CD4-positive, alpha-beta T cell treated with Interleukin-21 for 1 hour (primary cell): ENCODE measurements at places on chromosomes 1 and 21.

GRCh38 chr1:54284781-54285529 lies 85.0 kb downstream of the MRPL37 start:
- peak; percentile 34 for DNase-seq

GRCh38 chr21:39503123-39503762 lies 51.5 kb downstream of the SH3BGR start:
- DNase-seq, result no peak

GRCh38 chr1:79090985-79091384 lies 84.5 kb upstream of the ADGRL4 start:
- DNase-seq, result no peak

- no peak for DNase-seq
These were observed 103.3 kb upstream of the DEPDC1 start for GRCh38 chr1:68600049-68600661.

GRCh38 chr1:165497069-165498013 lies 46.5 kb upstream of the LRRC52 start:
- DNase-seq, result no peak

DNA sequence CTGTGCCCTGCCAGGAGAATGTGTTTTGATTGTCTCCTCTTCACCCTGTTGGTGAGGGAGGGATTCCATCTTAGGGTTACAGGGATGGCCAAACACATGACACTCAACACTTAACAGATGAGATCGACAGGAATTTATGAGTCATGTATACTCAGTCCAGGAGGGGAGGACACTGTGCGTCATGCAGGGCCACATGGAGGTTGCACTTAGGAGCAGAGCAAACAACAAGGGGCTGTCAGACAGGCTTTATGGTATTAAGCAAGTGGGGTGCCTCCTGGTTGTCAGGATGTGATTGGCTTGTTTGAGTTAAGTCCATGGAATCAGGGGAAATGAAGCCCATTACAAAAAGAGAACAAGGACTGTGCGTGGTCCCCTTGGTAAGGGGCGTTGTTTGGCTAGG lies 26.9 kb downstream of the EDARADD start:
- DNase-seq, result no peak

DNA sequence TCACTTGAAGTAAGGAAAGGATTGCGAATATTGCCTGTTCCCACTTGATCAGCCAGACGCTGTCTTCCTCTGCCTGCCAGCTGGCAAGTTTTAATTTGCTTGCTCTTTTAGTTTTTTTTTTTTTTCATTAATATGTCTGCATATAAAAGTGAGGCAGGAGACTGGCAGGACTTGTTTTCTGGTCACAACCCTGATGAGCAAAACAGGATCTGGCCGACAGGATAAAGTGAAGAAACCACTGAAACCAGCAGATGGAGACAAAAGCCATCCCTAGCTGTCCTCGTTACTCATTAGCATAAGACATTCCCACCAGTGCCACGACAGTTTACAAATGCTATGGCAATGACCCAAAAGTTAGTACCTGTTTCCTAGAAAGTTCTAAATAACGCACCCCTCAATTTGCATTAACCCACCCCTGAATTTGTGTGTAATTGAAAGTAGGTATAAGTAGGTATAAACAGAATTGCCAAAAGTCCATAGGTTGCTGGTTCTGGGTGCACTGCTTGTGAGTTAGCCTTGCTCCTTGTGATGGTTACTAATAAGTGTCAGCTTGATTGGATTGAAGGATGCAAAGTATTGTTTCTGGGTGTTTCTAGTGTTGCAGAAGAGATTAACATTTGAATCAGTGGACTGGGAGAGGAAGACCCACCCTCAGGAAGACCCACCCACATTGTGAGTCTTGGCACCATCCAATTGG lies 60.8 kb downstream of the ZNF684 start:
- DNase-seq, result peak; percentile 12
